ENCODE measurements at places on chromosomes 12 and 14.
A peak's percentile ranks its signal among the peaks of the same experiment; 100 is the strongest.

DNA sequence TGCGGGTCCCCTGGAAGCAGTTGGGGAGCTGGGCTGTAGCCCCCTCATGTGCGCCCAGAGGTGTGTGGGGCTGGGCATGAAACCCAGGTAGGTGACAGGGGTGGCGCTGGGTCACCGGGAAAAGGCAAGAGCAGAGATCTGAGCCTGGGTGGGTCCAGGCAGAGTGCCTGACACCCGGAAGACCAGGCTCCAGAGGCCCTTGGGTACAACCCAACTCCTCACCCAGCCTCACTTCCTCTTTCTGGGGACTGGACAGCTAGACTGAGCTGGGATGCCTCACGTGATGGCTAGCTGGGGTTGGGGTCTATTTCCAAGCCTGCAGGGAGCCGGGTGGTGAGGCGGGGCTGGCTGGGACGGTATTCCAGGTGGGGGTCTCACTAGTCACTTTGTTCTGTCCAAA lies 16.3 kb upstream of the CYP46A1 start:
- DNase-seq = no peak

GRCh38 chr14:68941820-68942219 lies 37.3 kb downstream of the ACTN1 start:
- DNase-seq = no peak

GRCh38 chr12:64218597-64218996 lies 3.5 kb downstream of the KICS2 start:
- DNase-seq = no peak

GRCh38 chr12:133130808-133131128 lies 341 bp downstream of the ZNF10 start:
- peak; percentile 45 for DNase-seq

- peak; percentile 77 for DNase-seq
These were observed 589.3 kb upstream of the TMEM132C start for GRCh38 chr12:127677537-127678131.

DNA sequence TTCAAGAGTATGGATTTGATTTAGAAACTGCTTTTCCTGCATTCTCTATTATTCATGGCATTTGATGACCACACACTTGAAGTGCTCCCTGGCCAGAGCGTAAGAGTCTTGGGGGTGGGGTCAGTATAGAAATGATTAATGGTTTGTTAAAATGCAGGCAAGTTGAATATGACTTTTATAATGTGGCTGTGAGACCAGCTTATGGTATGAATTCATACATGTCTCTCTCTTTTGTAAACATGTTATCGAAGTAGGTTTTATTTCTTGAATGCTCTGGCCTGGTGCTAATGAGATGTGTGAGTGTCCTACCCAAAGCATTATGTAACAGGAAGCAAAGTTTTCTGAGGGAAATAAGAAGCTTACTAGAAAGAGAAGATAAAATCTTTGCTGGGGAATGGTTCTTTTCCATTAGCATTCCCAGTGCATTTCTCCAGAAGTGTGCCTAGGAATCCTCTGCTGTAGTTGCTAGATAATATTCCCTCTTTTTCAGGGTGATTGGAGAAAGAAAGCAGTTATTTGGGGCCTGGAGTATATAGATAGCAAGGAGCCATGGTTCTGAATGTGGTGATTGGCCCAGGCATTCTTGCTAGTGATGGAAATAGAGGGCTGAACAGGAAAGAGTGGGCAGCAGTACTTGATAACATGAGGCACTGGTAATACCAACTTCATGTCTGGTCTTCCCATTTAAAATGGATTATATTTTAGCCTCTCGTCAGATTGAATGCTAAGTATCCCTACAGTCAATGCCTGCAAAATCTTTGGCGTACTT lies 289.7 kb downstream of the RAD51B start:
- no peak for DNase-seq

DNA sequence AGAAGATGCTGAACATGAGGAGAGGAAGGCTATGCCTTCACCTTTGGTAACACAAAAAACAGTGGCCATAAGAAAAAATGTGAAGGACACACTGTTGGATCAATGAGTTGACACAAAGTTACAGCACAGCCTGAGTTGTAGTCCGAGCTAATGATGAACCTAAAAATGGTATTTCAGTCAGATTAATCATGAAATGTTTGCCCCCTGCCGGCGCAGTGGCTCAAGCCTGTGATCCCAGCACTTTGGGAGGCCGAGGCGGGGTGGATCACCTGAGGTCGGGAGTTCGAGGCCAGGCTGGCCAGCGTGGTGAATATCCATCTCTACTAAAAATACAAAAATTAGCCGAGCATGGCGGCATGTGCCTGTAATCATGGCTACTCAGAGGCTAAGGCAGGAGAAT lies 1.3 kb upstream of the CAPRIN2 start:
- DNase-seq = no peak

DNA sequence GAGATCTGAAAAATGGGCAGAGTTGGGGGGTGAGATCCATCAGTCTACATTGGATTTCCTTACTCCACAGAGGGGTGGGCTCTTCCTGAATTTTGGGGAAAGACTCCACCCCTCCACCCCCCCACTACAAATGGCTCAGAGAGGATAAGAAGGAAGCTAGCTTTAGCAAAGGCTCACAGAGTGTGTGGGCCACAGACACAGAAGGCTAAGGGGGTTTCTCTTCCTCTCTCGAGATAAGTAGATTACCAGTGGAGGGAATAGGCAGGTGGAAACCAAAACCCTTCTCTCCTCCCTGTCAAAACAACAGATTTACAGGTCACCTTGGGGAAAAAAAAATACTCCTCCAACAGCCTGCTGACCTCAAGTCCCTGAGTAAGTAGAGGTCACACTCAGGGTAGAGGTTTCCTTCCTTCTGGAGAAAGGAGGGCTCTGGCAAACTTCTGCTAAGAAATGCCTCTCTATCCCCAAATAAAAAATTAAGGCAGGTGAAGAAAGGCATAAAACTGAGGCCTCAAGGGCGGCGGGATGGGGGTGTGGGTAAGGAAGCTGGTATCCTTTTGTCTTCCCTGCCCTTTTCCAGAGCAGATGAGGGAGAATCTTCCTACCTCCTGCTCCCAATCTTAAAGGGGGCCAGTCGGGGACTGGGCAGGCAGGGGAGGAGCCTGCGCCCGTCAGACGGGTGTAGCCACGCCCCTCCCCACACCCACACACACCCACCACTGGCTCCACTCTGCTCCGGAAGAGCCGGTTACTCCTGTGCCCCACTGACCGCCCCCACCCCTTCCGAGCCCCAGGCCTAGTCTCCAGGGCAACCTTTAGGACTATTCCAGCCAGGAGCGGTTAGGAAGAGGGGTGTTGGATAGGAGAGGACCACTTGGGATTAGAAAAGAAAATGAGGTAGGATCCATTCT lies 1.9 kb upstream of the BAZ2A start:
- DNase-seq = peak; percentile 38

- no peak for DNase-seq
These were observed 56.9 kb downstream of the HSP90AA1 start for GRCh38 chr14:102029956-102030355.

- DNase-seq = no peak
These were observed 56.4 kb upstream of the RERGL start for GRCh38 chr12:18146363-18146762.

DNA sequence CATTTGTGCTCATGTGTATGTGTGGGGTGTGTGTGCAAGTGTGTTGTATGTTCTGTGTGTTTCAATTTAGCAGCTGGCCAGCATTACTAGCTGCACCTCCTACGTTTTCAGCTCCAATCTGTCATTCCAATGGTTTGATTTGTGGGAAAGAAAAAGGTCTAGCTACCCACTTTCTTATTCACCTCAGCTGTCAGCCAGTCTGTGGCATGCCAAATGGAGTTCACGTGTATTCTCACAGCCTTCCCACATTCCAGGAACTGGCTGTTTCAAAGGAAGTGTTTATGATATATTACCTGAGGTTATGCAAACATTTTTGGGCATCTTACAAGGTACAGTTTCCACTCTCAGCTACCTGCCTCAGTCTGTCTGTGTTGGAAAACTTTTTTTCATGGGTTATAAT lies 220.2 kb upstream of the CPNE8 start:
- DNase-seq = no peak

GRCh38 chr12:32201976-32202375 lies 95.3 kb downstream of the BICD1 start:
- DNase-seq = peak; percentile 27

- no peak for DNase-seq
These were observed 159.1 kb downstream of the C12orf50 start for GRCh38 chr12:87870061-87870460.

- no peak for DNase-seq
These were observed 64.5 kb downstream of the TESC start for GRCh38 chr12:117034701-117035151.

DNA sequence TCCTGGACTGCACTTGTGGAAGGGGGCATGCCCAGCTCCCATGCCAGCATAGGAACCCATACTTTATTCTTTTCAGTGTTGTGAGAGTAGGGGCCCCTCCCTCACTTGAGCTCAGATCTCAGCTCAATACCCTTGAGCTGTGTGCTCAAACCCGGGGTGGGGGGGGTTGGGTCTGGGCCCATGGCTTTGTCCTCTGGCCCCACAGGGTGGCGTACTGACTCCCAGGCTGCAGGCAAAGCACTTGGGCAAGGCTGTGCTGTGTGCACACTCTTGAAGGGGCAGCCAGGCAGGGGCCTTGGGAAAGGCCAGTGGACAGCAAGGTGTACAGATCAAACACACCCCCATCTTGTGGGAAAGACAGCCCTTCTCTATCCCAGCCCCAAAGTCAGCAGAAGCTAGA lies 81.8 kb downstream of the WIF1 start:
- no peak for DNase-seq

- peak; percentile 6 for DNase-seq
These were observed 2.7 kb upstream of the TRAF3 start for GRCh38 chr14:102774391-102775153.

DNA sequence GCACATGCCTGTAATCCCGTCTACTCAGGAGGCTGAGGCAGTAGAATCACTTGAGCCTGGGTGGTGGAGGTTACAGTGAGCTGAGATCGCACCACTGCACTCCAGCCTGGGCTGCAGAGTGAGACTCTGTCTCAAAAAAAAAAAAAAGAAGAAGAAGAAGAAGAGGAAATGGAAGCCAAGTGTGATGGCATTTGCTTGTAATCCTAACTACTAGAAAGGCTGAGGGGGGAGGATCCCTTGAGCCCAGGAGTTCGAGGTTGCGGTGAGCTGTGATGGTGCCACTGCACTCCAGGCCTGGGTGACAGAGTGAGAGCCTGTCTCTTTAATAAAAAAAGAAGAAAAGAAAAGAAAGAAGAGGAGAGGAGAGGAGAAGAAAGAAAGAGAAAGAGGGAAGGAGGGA lies 52.1 kb downstream of the LGMN start:
- no peak for DNase-seq

DNA sequence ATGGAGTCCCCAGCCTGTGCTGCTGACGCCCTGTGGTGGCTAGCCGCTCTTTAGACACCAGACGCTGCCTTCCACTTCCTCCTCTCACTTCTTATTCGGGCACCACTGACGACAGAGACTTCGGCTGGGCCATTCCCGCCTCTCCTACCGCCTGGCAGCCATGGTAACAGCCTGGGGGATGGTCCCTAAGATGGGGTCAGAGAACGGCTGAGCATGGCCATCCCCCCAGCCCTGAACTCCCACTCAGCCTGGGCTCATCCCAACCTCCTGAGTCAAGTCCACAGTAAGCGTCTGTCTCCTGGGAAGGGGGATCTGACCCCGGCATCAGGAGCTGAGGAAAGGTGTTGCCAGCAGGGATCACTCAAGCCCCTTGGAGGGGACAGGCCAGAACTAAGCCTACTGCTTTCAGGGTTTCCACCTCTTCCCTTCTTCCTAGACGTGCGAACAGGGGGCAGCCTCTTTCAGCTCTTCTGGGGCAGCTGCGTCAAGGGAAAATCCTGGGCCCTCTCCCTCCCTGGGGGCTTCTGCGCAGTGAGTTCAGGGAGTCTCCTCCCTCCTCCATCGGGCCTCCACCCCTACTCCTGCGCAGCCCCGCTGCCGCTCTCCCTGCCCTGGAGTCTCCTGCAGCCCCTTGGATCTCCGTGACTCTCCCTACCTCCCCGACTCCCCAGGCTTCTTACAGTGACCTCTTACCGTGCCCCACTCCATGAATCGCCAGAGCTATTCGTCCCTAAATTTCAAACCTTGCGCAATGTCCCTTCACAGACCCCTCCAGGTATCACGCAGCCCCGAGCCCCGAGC lies 643 bp upstream of the TAMALIN start:
- DNase-seq = no peak

- no peak for DNase-seq
These were observed 17.4 kb upstream of the PSMA3 start for GRCh38 chr14:58227096-58227819.
